Stimulated activated CD8-positive, alpha-beta memory T cell treated with anti-CD3 and anti-CD28 coated beads, Interleukin-7, amount 100 ng/mL, for 1 hour (primary cell): ENCODE measurements at places on chromosomes 7 and 10.

GRCh38 chr7:123533929-123534382, 439 bp downstream of the IQUB start:
- no peak for DNase-seq

DNA sequence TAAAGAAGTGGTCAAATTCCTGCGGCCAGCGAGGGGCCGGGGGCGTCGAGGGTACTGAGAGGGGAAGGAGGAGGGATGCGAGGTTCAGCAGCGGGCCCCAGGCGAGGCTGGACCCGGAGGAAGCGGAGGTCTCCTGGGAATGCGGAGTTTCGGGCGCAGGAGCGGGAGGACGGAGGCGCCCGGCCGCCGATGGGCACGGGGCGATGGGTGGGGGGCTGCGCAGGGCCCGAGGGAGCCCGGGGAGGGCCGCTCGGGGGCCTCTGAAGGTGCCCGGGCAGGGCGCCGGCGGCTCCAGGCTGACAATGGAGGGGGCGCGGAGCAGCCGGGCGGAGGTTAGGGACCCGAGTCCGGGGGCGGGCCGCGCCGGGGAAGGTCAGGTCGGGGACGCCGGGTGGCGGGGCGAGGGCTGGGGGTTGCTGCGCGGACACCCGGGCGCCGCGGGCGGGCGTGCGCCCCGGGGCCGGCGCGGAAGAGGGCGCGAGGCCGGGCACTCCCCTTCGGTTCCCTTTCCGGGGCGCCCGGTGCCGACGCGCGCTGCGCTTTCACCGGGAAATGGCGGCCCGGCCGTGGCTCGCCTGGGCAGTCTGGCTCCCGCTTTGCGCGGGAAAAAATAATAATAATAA, 683 bp downstream of the MACROH2A2 start:
- DNase-seq: no peak

DNA sequence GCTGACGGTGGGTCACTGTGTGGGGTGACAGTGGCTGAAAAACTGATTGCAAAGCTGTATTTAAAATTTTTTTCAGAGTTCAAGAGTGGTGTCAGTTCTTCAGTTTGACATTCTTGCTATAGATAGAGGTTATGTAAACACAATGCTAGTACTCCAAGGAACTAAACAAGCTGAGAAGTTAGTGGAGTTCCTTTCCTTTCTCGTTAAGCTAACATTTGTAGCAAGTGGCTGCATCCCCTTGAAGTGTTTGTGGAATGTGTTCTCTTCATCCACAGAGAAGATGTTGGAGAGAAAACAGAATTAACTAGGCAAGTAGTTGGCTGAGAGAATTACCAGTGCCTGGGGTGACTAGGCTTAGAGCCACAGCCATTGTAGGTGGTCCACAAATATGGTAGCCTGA, 15.8 kb downstream of the CCNY start:
- no peak for DNase-seq

GRCh38 chr7:127404286-127405072, 12.0 kb upstream of the ZNF800 start:
- DNase-seq: no peak

GRCh38 chr7:17444673-17445072, 146.2 kb downstream of the AHR start:
- DNase-seq: no peak

DNA sequence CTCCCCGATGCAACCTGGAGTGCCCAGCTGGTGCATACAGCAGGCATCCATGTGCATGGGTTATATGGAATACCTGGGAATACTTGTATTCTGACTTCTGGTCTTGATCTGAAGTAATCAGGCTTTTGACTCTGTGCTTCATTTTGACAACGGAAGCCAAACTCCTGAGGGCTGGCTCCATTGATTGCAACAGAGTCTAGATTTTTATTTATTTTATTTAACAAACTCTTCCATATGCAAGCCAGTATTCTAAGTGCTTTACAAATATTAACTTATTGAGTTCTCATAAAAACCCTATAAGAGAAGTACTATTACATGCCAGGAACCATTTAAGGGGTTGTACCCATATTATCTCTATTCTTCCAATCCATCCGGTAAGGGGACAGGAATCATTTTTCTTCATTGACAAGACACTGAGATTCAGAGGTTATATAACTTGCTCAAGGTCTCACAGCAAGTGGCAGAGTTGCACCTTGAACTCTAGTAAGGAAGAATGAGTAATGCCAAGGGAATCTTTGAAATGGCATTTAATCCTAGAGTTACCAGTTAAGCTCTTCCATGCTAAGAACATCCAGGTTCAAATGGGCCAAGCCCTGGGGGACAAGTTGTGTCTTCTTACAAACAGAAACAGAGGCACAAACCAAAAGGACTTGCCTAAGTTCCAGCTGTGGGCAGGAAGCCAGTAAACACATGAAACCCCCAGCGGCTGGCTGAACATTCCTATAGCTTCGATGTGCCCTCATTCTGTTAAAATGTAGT, 241.0 kb downstream of the WDR11 start:
- no peak for DNase-seq

DNA sequence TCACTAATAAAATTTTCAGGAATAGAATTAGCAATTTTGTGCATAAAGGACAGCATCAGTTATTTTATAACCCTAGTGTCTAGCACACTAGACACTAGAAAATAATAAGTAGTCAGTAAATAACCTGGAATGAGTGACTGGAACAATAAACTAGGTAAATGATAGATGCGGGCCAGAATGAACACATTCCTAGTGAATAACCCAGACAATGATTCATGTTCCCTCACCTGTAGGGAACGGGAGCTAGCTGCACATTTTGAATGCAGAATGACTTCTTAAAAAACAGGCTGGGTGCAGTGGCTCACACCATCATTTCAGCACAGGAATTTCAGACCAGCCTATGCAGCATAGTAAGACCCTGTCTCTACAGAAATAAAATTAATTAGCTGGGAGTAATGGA, 3.2 kb upstream of the ATOH7 start:
- DNase-seq: no peak

GRCh38 chr7:124250297-124251034, 217.6 kb upstream of the TMEM229A start:
- no peak for DNase-seq

DNA sequence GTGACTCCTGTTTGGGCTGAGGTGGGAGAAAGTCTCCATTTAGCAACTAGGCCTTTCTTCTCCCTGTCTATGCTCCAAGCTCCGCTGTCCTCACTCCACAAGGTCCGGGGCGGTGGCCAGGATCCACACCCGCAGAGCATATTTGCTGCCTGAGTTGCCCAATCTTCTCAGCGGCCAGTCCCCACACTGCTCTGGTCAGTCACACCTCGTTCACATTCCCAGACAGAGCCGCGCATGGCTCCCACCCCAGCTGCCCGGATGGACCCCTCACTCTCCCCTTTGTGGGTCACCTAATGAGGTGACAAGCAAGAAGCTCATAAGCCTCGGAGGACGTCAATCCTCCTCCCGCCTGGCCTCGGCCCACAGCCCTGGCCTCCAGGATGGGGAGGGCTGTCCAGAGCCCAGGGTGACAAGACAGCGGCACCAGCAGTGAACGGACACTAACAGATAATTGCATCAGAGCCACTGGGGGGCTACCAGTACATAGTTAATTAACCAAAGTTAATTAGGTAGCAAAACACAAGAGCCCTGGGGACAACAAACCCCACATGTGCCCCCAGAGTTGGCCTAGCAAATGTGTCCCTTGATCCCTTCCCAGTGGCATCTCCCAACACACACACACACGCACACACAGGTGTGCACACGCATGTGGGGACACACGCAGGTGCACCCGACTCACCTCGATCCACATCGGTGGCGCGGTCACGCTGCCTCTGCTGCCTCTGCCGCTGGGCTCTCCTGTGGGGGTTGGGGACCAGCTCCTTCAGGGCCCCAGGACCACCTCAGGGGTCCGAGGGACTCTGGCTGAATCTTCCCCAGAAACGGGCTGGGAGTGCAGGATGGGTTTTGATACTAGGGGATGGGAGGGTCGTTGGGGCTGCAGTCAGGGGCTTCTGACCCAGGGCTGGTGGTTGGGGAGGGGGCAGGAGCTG, 11.8 kb downstream of the EPHA1 start:
- DNase-seq: no peak

DNA sequence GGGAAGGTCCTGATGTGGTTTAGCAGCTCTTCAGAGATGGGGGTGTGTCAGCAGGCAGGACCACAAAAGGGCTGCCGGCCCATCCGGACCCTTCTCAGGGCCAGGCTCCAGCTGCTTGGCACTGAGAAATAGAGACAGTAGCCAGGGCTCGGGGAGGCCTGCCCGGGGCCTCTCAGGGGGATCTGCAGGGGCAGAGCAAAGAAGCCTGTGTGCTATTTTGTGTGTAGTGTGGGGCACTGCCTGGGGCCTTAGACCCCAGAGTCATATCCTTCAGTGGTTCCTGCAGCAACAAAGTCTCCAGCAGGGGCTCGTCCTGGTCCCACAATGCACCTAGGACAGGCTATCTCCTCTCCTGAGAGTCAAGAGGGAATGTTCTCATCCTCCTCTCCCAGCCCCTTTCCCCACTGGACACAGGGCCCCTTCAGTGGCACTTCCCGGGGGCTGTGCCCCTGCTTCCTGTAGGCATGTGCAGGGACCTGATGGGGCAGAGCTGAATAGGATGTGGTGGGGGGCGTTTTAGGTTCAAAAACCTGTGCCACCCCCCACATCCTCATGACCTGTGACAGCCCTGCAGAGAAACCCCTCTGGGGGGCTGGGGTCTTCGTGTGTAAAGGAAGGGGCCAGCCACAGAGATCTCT, 159.5 kb upstream of the RHEB start:
- DNase-seq: no peak

DNA sequence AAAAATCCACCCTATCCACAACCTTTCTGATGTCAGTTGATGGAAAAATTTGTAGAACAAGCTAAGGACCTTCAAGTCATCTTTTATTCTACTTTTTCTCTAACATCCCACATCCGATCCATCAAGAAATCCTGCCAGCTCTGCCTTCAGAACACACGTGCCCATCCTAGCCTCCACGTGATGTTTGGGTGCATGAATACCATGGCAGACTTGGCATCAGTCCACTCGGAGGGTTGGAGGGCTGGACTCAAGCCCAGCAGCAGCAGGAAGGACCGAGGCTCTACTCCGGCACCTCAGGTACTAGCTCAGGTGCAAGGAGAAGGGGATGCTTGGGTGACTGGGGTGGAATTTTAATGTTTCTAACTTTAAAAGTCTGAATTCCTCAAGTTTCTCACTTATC, 428.6 kb downstream of the DPP6 start:
- DNase-seq: no peak

DNA sequence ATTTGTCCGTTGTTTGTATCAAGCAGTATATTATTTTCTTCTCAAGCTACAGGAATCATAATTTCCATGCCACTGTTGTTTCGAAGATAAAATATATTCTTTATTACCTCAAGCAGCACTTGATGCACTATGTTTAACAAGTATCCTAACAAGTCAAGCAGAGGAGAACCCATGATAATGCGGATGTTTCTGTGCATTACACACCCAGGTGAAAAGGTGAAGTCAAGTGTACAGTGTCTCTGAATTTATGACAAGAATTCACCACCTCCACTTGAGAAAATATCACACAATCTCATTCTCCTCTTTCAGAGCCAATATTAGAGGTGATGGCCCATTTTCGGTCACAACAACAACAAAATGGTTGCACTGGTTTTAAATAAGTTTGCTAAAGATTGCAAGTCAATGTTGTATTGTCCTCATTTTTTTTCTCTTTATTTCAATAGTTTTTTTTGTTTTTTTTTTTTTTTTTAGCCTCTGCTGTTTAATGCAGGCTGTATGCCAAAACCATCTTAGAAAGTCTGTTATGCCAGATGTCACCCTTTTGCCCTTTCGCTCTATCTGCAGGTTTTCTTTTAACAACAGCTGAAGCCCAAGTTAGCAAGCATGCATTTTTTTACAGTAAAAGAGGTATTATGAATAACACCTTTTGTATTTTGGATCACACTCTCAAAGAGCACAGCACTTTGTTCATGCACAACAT, 568.7 kb upstream of the LRRN3 start:
- no peak for DNase-seq
